Cardiac fibroblast (primary cell): ENCODE measurements at places on chromosomes 7 and 10.

GRCh38 chr7:128322040-128322643 is 21.6 kb downstream of the RBM28 start:
- peak; percentile 67 for DNase-seq

DNA sequence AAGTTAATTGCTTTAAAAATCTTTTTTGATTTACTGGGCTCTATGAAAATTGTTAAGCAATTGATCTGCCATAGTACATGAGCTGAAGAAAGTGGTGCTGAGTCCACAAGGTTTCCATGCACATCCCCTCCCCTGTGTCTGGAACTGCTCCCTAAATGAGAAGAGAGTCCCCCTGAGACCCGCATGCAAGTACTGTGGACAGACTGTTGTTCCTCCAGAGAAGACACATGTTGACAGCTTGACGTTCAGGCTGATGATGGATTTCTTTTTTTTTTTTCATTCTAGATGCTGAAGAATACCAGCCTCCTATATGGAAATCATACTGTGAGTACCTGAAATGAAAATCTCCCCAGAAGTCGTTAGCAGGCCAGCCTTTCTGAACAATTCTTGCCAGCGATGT is 159.8 kb downstream of the CHN2 start:
- no peak for DNase-seq

DNA sequence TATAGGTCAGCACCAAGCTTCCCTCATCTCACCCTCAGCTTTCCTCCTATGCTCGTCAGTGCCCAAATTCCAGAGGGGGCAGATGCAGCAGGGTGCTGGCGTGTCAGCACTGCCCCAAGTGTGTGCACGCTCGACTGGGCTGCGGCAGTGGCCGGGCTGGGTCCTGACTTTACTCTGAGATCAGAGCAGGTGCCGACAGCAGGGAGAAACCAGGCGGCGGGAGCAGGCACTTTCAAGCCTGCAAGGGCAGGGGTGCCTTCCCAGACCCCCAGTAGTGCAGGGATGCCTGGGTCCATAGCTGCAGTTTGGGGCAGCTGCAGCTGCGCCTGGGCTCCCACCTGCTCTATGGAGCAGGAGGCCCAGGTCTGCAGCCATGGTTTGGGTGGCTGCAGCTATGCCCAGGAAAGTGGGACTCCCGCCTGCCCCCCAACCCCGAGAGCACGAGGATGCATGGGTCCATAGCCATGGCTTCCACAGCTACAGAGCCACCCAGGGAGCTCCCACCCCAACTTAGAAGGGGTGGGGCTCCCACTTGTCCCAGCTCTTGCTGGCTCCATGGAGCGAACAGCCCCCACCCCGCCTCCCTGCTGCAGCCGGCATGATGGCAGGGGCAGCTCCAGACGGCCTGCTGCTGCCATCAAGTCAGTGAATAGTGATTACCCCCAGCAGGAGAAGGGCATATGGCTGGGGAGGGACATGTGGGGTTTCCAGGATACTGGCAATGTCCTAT is 199.2 kb upstream of the KMT2E start:
- no peak for DNase-seq

DNA sequence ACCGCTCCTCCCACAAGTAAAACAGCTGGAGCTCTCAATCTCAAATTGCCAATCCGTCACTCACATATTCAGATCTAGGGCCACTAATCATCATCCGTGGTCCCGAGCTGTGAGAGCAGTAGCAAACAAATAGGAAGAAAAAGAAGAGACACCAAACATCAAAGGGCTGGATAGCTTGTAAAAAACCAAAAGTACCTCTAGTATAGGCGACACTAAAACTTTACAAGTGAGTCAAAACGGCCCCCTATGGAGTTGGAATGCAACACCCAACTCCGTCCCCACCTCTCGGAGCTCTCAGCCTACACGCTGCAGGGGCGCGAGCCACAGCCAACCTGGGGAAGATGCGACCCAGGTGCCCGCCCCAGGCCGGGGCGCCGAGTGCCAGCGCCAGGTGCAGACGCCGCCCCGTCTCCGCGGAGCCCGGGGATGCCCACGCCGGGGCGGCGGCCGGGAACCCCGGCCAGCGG is 581 bp downstream of the FAM3C start:
- peak; percentile 42 for DNase-seq

- DNase-seq, result no peak
Observed at GRCh38 chr7:50567715-50568261, 2.6 kb upstream of the DDC start.

DNA sequence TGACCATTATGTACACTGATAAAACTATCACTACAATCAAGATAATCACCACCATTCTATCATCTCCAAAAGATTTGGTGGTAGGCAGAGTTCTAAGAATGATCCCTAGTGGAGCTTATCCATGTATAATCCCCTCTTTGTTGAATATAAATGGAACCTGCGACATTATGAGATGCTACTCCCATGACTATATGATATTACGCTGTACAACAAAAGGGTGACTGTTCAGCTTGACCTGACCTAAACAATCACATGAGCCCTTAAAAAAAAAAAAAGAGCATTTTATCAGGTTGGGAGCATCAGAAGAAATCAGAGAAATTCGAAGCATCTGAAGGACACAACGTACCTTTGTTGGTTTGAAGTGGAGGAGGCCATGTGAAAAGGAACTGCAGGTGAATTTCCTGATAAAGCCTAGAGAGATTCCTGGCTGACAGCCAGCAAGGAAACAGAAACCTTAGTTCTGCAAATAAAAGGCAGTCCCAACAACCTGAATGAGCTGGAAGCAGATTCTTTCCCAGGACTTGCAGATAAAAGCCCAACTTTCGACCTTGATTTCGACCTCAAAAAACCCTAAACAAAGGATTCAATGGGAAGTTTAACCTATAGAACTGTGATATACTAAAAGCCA is 270.7 kb downstream of the ADRA2A start:
- DNase-seq, result no peak

DNA sequence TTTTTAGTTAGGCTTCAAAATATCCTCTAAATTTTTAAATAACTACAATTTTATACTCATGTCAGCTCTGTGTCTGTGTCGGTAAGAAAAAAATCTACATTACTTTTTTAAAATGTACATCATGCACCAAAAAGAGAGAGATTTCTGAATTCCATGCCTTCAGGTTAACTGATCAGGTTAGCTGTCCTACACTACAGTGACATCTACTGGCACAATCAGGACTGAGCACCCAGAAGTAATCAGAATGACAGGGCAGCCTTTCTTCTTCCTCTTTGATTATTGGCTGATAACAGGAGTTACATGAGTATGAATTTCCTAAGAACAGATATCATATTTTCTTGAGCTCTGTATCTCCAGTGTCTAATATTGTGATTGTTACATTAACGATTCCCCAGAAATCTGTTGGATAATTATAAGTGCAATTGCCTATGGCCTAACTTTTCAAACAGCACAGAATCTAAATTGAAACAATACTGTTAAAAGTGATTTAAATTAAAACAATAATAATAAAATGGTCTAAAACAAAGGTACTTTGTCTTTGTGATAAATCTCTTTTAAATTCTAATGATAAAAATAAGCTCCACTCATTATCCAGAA is 41.8 kb upstream of the HYCC1 start:
- peak; percentile 81 for DNase-seq

DNA sequence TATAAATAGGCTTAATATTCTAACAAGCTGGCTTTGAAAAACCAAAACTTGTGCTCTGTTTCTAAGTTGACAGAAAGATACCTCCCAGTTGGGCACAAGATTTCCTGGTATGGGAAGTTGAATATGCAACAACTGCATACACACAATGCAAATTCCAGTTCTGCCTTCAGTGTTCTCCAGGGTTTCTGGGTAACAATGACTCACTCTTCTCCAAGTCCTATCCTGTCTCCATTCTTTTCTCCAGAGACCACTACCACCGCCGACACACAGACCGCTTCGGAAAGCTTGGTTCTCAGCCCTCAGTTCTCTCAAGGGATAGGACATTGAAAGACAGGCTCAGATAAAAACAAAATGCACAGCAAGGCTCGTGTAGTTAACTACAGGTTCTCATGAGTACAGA is 12.2 kb downstream of the PDE1C start:
- DNase-seq, result no peak

- peak; percentile 96 for DNase-seq
Observed at GRCh38 chr7:13850185-13850752, 139.2 kb downstream of the ETV1 start.

- no peak for DNase-seq
Observed at GRCh38 chr10:17624996-17625395, 7.8 kb upstream of the HACD1 start.

DNA sequence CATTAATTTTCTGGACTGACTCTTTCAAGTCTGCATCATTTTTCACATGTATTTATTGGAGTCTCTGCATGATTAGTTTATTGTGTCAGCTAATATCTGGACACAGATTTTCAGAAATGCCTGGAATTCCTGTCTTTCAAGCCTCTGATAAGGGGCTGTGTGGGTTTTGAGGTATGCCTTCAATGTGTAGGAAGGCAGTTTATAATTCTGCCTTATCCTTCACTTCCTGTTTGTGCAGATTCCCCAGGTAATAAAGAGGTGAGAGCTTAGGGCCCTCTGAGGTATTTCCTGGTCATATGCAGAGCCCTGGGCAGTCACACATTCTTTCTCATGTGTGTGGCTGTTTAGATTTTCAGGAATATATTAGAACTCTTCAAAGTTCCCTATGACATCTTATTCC is 79.4 kb upstream of the PRKCQ start:
- DNase-seq, result no peak

GRCh38 chr10:128865436-128866195 is 601.4 kb upstream of the MGMT start:
- no peak for DNase-seq

DNA sequence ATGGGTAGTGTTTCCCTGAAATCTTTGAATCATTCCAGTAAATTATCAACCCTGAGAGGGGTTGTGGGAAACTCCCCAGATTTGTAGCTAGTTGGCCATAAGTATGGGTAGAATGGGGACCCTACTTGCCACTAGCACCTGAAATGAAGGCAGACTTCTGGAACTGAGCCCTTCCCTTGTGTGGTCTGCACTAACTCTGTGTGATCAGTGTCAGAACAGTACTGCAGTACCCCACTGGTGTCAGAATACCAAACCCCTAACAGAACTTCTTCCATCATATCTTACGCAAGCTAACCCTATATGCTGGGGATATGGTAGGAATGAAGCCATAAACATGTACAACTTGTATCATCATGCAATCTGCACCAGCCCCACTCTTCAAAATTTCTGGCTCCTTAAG is 50.8 kb downstream of the ABI1 start:
- no peak for DNase-seq

DNA sequence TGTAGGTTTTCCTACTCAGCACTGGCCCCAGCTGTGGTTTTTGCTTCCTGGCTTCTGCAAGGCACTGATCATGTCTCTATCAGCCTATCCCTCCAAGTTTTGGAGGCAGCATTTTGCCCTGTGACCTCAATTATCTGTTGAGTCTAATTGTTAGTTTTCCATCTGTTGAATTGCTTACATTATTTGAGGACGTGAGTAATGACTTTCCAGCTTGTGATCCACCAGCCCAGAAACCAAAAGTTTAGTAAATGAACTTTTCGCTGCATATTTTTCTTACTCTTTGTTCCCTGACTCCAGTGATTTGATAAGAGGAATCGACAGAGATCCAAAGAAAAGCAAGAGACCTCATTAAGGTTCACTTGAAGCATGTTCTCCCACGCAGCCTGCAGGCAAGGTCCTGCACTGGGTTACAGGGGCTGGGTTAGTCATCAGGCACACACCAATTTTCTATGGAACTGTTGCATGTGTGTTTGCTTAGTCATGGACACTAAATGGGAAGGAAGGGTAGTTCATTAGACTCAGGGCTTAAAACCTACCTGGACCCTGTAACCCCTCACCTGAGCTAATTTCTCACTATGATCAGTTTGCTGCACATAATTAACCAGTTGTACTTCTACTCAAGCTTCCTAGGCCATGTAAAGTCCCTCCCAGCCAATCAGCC is 57.2 kb downstream of the AKR1E2 start:
- peak; percentile 70 for DNase-seq

- DNase-seq, result no peak
Observed at GRCh38 chr7:30674876-30675275, 7.4 kb downstream of the CRHR2 start.

DNA sequence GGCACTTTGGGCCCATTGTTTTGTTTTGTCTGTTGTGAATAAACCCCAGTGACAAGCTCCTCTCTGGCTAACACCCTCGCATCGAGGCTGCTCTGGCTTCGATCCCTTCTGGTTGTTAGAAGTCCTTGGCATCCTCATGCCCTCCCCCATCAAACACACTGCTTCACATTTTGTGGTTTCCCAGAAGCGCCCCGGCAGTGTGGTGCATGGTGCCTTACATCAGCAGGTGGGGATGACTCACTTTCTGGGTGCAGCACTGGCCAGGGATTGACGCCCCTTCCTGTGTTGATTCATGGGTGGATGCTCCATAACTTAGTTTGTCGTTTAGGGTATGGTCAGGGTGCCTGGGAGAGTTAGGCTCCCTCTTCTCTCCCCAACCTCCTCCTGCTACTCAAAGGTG is 51.4 kb downstream of the PLPP4 start:
- peak; percentile 7 for DNase-seq

DNA sequence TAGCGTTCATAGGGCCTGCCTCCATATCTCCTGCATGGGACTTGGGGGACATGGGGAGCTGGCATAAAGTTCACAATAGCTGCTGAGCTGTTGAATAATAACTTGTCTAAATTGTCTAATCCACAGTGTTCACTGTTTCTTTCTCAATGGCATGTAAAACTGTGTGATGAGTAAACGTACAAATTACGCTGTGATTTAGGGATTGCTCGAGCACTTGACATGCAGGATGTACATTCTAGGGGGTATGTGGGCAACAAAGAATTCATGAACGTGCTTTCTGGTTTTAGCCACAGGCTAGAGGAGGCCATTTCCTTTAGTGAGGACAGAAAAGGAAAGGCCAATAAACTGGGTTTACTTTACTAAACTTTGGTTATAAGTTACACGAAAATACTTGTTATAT is 534.2 kb upstream of the ZWINT start:
- no peak for DNase-seq

GRCh38 chr10:46306516-46307184 is 19.9 kb downstream of the ANTXRL start:
- DNase-seq, result no peak

GRCh38 chr7:78777829-78778228 is 675.6 kb downstream of the MAGI2 start:
- no peak for DNase-seq

GRCh38 chr10:64508029-64508661 is 986.9 kb downstream of the REEP3 start:
- peak; percentile 18 for DNase-seq

GRCh38 chr7:143392875-143393266 is 11.7 kb downstream of the ZYX start:
- no peak for DNase-seq

DNA sequence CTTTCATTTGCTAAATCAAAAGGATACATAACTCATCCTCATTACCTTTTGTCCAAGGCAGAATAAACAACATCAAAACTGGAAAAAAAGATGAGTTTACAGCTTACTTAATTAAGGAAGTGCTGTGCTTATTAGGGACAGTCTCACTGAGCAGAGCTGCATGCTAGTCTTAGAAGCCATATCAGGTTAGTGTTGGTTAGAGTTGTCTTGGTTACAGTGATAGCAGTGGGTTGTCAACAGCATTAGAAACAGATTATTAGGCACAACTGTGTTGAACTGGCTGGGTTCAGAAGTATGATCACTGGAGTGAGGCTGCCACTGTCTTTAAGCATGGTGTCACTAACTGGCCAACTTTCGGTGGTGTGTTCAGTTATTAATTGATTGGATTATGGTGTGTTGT is 503.9 kb upstream of the IGFBP3 start:
- DNase-seq, result no peak
